ENCODE measurements at places on chromosomes 2 and 18.

DNA sequence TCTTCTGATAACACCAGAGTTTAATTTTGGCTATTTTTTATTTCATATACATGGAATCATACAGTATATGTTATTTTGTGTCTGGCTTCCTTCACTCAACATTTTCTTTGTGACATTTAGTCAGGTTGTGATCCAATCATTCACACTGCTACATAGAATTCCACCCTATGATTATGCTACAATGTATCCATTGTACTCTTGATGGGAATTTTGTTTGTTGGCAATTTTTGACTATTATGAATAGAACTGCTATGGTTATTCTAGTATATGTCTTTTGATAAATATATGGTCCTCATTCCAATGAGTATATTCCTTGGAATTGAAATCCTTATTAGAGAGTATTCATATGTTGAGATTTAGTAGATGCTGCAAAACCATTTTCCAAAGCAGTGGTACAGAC lies 936.4 kb upstream of the CHAC2 start:
- no peak for DNase-seq

GRCh38 chr18:79924814-79925731 lies 26.4 kb downstream of the SLC66A2 start:
- no peak for DNase-seq

DNA sequence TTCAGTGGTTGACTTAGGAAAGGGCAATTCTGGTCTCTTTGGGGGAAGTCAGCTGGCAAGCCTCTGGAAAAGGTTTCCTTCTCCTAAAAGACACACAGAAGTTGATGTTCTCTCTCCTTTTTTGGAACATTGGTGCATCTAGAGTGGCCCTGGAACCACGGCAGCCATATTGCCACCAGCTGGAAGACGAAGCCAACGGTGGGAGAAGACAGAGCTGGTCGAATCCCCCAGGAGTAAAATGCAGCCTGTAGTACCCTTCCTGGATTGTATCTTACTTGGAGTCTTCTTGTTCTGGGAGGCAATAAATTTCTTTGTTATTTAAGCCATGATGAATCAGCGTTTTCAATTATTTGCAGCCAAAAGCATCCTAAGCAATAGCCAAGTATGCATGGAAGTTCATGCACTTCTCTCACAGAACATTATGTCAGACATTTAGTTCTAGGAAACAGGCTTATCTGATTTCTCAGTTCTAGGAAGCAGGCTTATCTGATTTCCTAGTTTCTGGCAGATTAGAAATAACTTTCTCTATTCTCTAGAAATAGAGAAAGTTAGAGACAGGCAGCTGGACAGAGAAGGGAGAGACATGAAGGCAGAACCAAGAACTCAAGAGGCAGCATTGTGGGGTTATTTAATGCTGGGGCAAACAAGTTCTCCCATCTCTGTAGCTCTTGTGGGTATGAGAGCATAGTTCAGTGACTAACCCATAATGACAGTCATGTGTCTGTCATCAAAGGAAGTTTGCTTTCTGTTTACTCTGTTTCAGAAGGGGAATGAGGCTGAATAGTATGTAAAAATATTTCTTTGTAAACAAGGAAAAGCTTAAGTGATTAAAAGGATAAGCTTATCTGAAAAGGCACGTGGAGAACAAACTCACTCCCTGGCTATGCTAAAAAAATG lies 40.5 kb upstream of the NABP1 start:
- peak; percentile 61 for DNase-seq

- no peak for DNase-seq
Observed at GRCh38 chr2:205722283-205722918, 40.1 kb downstream of the NRP2 start.

DNA sequence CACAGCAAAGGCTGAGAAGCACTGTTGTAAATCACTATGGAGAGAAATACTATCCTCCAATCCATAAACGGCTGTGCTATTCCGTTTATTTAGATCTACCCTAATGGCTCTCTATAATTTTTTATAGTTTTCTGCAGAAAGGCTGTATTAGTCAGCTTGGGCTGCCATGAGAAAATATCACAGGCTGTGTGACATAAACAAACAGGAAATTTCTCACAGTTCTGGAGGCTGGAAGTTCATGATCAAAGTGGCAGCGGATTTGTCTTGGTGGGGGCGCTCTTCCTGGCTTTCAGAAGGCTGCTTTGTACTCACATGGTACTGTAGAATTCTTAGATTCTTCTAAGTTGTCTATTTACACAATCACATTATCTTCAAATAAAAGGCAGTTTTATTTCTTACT lies 44.1 kb downstream of the C1D start:
- DNase-seq: no peak

DNA sequence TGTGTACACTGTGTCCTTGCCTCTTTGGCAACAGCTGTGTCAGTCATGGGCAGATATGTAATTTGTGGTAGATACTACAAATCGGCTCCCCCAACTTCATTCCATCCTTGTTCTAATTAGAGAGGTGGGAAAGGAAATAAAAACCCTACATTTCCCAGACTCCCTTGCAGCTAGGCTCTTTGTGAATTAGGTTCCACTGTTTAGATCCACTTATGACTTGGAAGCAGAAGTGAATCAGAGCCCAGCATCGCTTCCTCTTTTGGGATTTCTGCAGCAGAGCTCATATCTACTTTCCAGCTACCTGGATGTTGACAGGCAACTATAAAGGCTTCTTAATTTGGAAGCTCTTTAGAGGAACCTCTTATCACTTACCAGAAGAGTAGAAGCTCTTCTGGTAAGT lies 34.1 kb upstream of the NARS1 start:
- no peak for DNase-seq

GRCh38 chr18:70250781-70251180 lies 38.1 kb upstream of the SOCS6 start:
- DNase-seq: no peak

DNA sequence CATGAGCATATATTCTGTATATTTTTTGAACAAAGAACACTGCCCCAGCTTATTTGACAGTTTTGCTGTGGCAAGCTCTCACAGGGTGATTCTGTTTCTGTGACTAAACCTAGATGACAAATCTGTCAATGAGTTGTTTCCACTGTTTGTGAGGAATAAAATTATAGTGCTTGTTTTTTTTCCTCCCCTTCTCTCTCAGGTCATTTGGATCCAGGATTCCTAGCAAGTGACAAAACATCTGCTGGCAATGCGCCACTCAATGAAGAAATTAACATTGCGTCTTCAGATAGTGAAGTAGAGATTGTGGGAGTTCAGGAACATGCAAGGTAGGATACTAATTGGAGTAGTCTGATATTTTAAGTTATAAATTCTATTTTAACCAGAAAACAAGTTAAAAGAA lies 149.3 kb downstream of the HAUS1 start:
- no peak for DNase-seq

DNA sequence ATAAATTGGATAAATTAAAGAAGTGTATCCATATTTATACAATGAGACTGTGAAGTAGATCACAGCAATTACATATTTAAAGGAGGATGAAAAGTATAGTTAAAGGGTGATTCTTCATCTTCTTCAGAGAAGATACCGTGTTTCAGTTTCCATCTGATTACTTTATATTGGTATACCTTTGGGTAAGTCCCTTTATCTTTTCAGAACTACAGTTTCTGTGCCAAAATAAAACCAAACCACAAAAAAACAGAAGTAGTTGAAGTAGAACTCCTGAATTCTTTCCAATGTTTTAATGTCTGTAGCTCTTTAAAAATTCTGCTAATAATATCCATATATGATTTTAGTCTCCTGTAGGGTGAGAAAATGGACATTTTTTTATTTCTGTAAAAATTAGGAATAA lies 231.2 kb upstream of the LINC00305 start:
- no peak for DNase-seq

DNA sequence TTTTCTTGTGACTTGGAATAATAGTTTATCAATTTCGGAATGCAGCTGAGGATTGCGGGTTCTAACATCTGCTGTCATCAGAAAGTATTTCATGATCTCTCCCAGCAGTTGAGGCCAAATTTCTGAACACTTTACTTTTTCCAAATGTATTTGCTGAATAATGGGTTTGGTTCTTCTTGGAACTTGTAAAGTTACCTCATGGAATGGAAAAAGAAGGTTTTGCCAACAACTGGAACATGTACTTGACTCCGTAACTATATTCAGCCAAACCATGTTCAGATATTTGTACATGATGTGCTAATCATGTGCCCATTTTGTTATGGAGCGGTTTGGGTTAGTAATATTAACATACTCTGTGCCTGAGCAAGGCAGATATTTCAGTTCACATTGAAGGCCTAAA lies 119.6 kb downstream of the LCLAT1 start:
- DNase-seq: no peak

DNA sequence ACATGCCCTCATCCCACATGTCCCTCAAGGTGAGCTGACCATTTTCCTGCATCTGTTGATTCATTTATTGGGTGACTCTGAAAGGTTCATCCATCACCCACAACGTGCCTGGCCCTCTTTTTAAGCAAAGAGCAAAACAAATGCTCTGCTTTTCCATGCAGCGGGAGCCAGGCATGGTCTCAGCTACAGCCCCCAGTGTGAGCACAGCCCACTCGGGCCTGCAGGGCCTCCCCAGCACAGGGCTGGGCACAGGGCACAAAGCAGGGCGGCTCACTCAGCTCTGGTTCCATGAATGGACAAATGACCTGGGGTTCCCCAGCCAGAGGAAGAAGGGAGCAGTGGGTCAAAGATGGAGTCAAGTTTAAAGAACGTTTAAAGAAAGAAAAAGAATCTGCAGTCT lies 24.1 kb upstream of the OTOS start:
- DNase-seq: no peak

Measured in activated CD4-positive, alpha-beta T cell treated with anti-CD3 and anti-CD28 coated beads, Interleukin-2, amount 50 U/mL, for 16 hours (primary cell).